ENCODE measurements at places on chromosomes 2 and 18. TPM values are rescaled to one million over a fixed set of nuclear protein-coding genes. Genes with fewer than 3 reads are reported as not detected.

DNA sequence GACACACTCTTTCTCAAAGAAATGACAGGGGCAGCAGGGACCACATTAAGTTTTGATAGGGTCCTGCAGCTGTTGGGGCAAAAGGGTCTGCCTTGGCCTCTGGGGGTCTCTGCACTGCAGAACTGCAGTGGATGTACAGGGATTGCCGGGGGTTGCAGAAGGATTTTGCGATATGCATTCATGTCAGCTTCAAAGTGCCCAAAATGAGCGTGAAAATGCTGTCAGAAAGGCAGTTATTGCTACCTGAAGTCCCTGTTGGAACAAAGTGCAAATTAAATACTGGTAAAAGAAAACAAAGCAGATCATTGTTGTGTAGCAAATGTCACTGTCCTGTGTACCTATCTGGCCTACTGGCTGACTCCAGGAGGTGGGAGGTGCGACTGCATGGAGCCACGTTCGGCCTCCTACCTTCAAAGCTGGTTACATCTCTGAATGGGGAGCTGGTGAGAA, 78.8 kb upstream of the MAP4K3 start:
- H3K27me3 ChIP-seq, result no peaks in the 10 kb centered on the region
- peak overlapping the region; percentile 75 for H3K27ac ChIP-seq
- H3K36me3 ChIP-seq, result no peaks in the 10 kb centered on the region
- H3K4me3 ChIP-seq, result no peak overlapping the region

DNA sequence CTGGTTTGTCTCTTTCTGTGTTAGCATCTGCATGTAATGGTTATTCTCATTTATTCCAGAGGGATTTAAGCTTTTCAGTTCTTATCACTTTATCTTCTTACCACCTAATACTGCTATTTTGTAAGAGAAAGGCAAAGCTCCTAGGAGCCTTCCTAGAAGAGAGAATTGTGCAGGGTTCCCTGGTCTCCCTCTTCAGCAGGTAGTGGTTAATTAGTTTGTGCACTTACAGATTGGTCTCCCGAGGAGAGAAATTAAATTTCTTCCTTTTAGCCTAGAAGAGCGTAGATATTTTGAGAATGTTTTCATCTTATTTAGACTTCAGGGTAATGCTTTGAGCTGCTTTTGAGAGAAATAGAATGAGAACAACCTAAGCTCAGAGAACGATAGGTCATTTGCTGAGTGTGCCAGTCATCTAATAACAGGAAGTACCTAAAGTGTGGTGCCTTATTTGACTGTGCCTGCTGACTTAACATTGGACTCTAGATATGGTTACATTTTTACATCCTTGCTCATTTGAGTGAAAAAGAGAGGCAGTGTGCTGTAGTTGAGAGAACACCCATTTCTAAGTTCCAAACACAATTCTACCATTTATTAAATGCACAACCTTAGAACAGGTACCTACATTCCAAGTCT, 651.4 kb downstream of the STK39 start:
- H3K4me3 ChIP-seq, result no peak overlapping the region
- no peaks in the 10 kb centered on the region for H3K4me1 ChIP-seq
- DNase-seq, result no peak
- no peaks in the 10 kb centered on the region for H3K27me3 ChIP-seq
- H3K36me3 ChIP-seq, result no peaks in the 10 kb centered on the region

DNA sequence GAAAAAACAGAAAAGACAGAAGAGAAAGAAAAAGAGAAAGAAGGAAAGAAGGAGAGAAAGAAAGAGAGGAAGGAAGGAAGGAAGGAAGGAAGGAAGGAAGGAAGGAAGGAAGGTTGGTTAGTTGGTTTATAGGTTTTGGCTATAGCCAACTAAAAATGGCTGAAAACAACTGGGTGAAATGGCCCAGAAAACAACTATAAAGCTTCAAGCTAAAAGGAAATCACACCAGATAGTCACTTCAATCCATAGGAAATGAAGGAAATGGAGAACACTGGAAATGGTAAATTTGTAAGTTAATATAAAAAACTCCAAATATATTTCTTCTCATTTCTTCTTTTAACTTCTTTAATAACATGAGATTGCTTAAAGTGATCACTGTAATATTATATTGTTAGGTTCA, 118.5 kb downstream of the FBXO15 start:
- no peak overlapping the region for H3K27ac ChIP-seq
- no peak overlapping the region for H3K4me3 ChIP-seq
- H3K36me3 ChIP-seq, result no peaks in the 10 kb centered on the region
- H3K4me1 ChIP-seq, result no peaks in the 10 kb centered on the region
- DNase-seq, result no peak

DNA sequence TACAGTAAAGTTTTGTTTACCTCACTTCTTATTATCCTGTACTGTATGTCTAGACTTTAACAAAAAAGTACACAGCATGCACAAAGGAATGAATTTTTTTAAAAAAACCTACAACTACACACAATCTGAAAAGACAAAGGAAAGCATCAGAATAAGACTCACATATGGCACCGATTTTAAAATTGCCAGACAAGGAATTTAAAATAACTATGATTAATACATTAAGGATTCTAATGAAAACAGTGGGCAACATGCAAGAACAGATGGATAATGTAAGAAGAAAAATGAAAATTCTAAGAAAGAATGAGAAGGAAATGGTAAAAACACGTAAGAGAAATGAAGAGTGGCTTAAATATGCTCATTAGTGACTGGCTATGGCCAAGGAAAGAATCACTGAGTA, 638.2 kb downstream of the FBXO15 start:
- no peaks in the 10 kb centered on the region for H3K27me3 ChIP-seq
- no peaks in the 10 kb centered on the region for H3K4me1 ChIP-seq
- DNase-seq, result no peak
- H3K27ac ChIP-seq, result no peak overlapping the region
- no peaks in the 10 kb centered on the region for H3K36me3 ChIP-seq

- no peak overlapping the region for H3K27ac ChIP-seq
- H3K4me3 ChIP-seq, result no peak overlapping the region
- no peaks in the 10 kb centered on the region for H3K36me3 ChIP-seq
- DNase-seq, result no peak
- H3K4me1 ChIP-seq, result no peaks in the 10 kb centered on the region
Observed at GRCh38 chr18:9455718-9456511, 19.4 kb upstream of the RALBP1 start.

GRCh38 chr2:236367506-236368289, 103.5 kb upstream of the ASB18 start:
- H3K4me1 ChIP-seq, result no peaks in the 10 kb centered on the region
- no peak overlapping the region for H3K4me3 ChIP-seq
- H3K27ac ChIP-seq, result no peak overlapping the region
- DNase-seq, result no peak

- H3K36me3 ChIP-seq, result no peaks in the 10 kb centered on the region
- peak overlapping the region; percentile 7 for H3K27ac ChIP-seq
- H3K4me3 ChIP-seq, result no peak overlapping the region
- H3K4me1 ChIP-seq, result peaks cover 12% of the 10 kb centered on the region
- no peaks in the 10 kb centered on the region for H3K27me3 ChIP-seq
Observed at GRCh38 chr2:169091256-169091655, 21.9 kb downstream of the DHRS9 start.

- H3K4me1 ChIP-seq, result no peaks in the 10 kb centered on the region
- no peak overlapping the region for H3K4me3 ChIP-seq
- DNase-seq, result no peak
- no peaks in the 10 kb centered on the region for H3K27me3 ChIP-seq
- H3K27ac ChIP-seq, result no peak overlapping the region
- no peaks in the 10 kb centered on the region for H3K36me3 ChIP-seq
Observed at GRCh38 chr2:80354858-80355257, 50.3 kb upstream of the LRRTM1 start.

DNAJB2 gene
- total RNA-seq, result 79.4 TPM

- H3K27ac ChIP-seq, result no peak overlapping the region
- H3K36me3 ChIP-seq, result no peaks in the 10 kb centered on the region
- no peak overlapping the region for H3K4me3 ChIP-seq
- H3K4me1 ChIP-seq, result no peaks in the 10 kb centered on the region
- DNase-seq, result no peak
Observed at GRCh38 chr2:104033399-104033798, 820.5 kb upstream of the POU3F3 start.

MROH2A gene
- total RNA-seq, result not detected

- no peaks in the 10 kb centered on the region for H3K27me3 ChIP-seq
- H3K36me3 ChIP-seq, result no peaks in the 10 kb centered on the region
- DNase-seq, result no peak
- H3K4me1 ChIP-seq, result no peaks in the 10 kb centered on the region
- H3K4me3 ChIP-seq, result no peak overlapping the region
Observed at GRCh38 chr2:28287256-28287915, 105.3 kb upstream of the FOSL2 start.

GRCh38 chr18:48836231-48836805, 114.4 kb downstream of the SMAD7 start:
- H3K4me3 ChIP-seq, result no peak overlapping the region
- H3K27me3 ChIP-seq, result no peaks in the 10 kb centered on the region
- H3K36me3 ChIP-seq, result no peaks in the 10 kb centered on the region
- no peak overlapping the region for H3K27ac ChIP-seq

DNA sequence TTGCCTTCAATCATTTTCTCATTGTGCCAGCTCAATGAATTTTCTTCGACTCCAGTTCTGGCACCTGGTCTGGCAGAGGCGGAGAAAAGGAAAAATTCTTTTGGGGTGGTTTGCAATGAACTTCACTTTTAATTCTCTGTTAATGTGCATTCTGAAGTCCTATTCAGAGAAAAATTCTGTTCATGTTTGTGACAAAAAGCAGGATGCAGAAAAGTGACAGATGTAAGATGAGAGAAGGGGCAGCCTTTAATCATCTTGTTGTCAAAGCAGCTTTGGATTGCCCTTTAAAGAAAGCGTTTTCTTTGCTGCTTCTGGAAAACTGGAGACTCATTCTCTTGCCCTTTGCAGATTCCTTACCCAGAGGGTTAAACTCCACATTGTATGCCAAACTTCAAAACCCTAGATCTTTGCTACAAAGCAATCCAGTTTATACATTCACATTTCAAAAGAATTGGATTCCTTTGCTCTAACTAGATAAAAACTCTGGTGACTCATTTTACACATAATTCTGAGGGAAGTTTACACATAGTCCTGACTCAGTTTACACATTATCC, 94.6 kb upstream of the CAVIN2 start:
- no peak for DNase-seq
- H3K27me3 ChIP-seq, result no peaks in the 10 kb centered on the region
- H3K4me3 ChIP-seq, result no peak overlapping the region
- H3K4me1 ChIP-seq, result no peaks in the 10 kb centered on the region
- no peak overlapping the region for H3K27ac ChIP-seq
- no peaks in the 10 kb centered on the region for H3K36me3 ChIP-seq

DNA sequence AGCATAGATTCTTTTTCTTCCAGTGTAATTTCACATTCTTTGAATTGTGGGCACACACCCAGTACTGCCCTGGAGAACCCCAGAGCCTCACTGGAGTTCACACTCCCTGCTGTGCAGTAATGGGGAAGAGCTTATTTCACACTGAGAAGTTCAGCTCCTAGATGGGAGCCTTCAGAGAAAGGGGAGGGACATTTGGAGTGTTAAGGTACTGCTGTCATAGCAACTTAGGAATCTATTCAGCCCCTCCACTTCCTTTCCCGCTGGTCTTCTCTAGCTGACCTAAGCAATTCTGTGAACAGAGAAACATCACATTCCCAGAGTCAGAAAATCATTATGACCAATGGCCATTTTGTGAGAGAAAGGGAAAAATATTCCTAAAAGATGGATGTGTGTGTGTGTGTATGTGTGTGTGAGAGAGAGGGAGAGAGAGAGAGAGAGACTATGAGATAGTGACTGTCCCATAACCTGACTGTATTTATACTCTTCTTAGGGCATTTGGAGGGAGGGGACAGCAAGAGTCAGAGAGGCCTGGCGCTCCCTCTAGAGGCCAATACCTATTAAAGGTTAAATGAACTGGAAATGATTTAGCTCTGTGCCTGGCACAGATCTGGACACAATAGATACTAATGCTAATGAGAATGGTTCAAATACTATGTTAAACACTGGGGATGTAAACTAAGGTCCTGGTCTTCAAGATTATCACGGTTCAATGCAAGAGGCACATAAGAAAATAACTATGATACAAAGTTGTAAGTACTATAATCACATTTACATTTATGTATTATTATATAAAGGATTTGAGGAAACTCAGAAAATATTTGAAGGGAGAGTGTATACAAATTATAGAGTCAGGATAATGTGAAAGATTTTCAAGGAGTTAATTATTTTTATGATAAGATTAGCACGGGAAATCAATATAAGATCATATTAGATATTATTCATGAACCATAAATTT, 41.5 kb upstream of the RPE start:
- no peaks in the 10 kb centered on the region for H3K36me3 ChIP-seq
- H3K4me1 ChIP-seq, result no peaks in the 10 kb centered on the region
- DNase-seq, result no peak
- H3K27me3 ChIP-seq, result no peaks in the 10 kb centered on the region
- H3K27ac ChIP-seq, result no peak overlapping the region

- H3K27ac ChIP-seq, result no peak overlapping the region
Observed at GRCh38 chr2:138418453-138418852, 83.1 kb upstream of the SPOPL start.

DNA sequence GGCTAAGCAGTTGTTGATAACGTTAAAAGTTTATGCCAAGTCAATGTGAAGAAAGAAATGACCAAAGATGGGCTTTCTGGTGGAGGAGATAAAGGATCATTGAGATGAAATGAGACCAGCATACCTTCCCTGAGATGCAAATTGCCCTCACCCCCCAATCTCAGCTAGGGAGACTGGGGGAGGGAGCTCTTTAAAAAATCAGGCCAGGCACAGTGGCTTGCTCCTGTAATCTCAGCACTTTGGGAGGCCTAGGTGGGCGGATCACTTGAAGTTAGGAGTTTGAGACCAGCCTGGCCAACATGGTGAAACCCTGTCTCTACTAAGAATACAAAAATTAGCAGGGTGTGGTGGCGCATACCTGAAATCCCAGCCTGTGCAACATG, 30.9 kb upstream of the KCMF1 start:
- no peak overlapping the region for H3K4me3 ChIP-seq
- H3K27me3 ChIP-seq, result no peaks in the 10 kb centered on the region
- no peaks in the 10 kb centered on the region for H3K4me1 ChIP-seq
- peak overlapping the region; percentile 36 for H3K27ac ChIP-seq
- no peak for DNase-seq

DNA sequence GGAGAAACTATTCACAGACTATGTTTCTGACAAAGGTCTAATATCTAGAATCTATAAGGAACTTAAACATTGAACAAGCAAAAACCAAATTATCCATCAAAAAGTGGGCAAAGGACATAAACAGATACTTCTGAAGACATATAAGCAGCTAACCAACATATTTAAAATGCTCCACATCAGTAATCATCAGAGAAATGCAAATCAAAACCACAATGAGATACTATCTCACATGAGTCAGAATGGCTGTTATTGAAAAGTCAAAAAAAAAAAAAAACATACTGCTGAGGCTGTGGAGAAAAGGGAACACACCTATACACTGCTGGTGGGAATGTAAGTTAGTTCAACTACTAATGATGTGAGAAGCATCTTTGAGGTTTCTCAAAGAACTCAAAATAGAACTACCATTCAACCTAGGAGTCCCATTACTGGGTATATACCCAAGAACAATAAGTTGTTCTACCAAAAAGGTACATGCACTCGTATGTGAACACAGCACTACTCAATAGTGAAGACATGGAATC, 220.4 kb upstream of the TFPI start:
- H3K27me3 ChIP-seq, result no peaks in the 10 kb centered on the region
- no peak overlapping the region for H3K27ac ChIP-seq
- no peak overlapping the region for H3K4me3 ChIP-seq
- no peaks in the 10 kb centered on the region for H3K36me3 ChIP-seq
- no peak for DNase-seq

Measured in upper lobe of right lung (tissue), 1 donor.